ENCODE measurements at places on chromosomes 6 and 20. TPM values are rescaled to one million over a fixed set of nuclear protein-coding genes. Genes with fewer than 3 reads are reported as not detected.

GRCh38 chr6:132490024-132490423 lies 22.9 kb downstream of the STX7 start:
- H3K27ac ChIP-seq: no peak overlapping the region
- no peaks in the 10 kb centered on the region for H3K27me3 ChIP-seq
- H3K36me3 ChIP-seq: no peaks in the 10 kb centered on the region
- H3K4me3 ChIP-seq: no peak overlapping the region
- no peak for DNase-seq

GRCh38 chr6:5045416-5045815 lies 39.7 kb upstream of the PPP1R3G start:
- no peak for DNase-seq
- no peaks in the 10 kb centered on the region for H3K36me3 ChIP-seq
- no peaks in the 10 kb centered on the region for H3K4me1 ChIP-seq
- H3K27ac ChIP-seq: no peak overlapping the region

- peak overlapping the region; percentile 7 for H3K27ac ChIP-seq
- no peak for DNase-seq
- H3K36me3 ChIP-seq: no peaks in the 10 kb centered on the region
- H3K4me1 ChIP-seq: peaks cover 12% of the 10 kb centered on the region
- H3K27me3 ChIP-seq: no peaks in the 10 kb centered on the region
Observed at GRCh38 chr20:57211908-57212533, 54.4 kb downstream of the BMP7 start.

- peaks cover 2% of the 10 kb centered on the region for H3K27me3 ChIP-seq
- no peak for DNase-seq
- H3K27ac ChIP-seq: no peak overlapping the region
- no peaks in the 10 kb centered on the region for H3K36me3 ChIP-seq
- H3K4me3 ChIP-seq: no peak overlapping the region
Observed at GRCh38 chr6:167089243-167090142, 33.4 kb upstream of the CCR6 start.

GRCh38 chr20:63064310-63064709 lies 57.5 kb upstream of the BHLHE23 start:
- no peak overlapping the region for H3K27ac ChIP-seq
- no peaks in the 10 kb centered on the region for H3K36me3 ChIP-seq
- no peak for DNase-seq
- H3K4me1 ChIP-seq: peaks cover 14% of the 10 kb centered on the region
- no peak overlapping the region for H3K4me3 ChIP-seq

GRCh38 chr6:89350281-89350966 lies 2.1 kb downstream of the UBE2J1 start:
- peak overlapping the region; percentile 60 for H3K27ac ChIP-seq
- H3K4me1 ChIP-seq: peaks cover 9% of the 10 kb centered on the region
- H3K27me3 ChIP-seq: no peaks in the 10 kb centered on the region
- peak overlapping the region; percentile 96 for H3K4me3 ChIP-seq
- no peaks in the 10 kb centered on the region for H3K36me3 ChIP-seq

DNA sequence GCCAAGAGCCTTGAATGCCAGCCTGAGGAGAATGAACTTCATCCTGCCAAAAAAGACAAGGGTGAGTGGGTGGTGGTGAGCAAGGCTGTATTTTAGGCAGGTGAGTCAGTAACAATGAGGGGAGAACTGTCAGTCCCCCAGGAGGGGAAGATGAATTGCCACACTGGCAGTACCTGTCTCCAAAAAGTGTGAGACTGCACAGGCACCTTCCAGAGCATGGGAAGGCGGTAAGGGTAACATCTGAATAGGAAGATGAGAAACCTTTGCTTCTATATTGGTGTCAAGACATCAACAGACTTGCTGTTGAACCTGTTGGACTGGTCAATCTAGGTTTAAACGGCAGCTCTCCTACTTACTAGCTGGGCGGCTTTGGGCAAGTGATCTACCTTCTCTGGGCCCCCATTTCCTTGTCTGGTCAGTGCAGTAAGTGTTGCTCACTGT lies 30.9 kb downstream of the STK35 start:
- H3K27me3 ChIP-seq: no peaks in the 10 kb centered on the region
- H3K4me1 ChIP-seq: peaks cover 3% of the 10 kb centered on the region
- H3K4me3 ChIP-seq: no peak overlapping the region

The RNASET2 gene
- 9.7 TPM for total RNA-seq

The C20orf144 gene
- not detected for total RNA-seq

The KATNA1 gene
- total RNA-seq: 19.7 TPM
